ENCODE measurements at places on chromosomes 5 and 9. TPM values are rescaled to one million over a fixed set of nuclear protein-coding genes. Genes with fewer than 3 reads are reported as not detected.
A peak's percentile ranks its signal among the peaks of the same experiment; 100 is the strongest.

DNA sequence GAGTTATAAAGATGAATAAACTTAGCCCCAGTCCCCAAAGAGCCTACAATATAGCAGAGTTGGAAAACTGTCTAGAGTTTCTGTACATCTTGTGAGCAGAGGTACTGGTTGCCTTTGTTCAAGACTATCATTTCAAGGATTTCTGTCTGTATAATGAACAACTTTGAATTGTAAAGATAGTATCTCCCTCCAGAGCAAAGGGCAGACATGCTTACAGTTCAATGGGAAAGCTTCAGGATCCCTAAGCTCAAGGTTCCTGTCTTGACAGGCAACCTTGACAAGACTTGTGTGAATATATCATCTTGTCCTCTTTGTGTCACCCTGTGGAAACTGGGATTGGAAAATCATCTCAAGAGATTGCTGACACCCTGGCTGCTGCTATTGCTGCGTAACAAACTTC is 242.8 kb upstream of the VLDLR start:
- no peak for DNase-seq

- no peak for DNase-seq
Observed at GRCh38 chr9:137266162-137266527, 11.0 kb downstream of the NELFB start.

DNA sequence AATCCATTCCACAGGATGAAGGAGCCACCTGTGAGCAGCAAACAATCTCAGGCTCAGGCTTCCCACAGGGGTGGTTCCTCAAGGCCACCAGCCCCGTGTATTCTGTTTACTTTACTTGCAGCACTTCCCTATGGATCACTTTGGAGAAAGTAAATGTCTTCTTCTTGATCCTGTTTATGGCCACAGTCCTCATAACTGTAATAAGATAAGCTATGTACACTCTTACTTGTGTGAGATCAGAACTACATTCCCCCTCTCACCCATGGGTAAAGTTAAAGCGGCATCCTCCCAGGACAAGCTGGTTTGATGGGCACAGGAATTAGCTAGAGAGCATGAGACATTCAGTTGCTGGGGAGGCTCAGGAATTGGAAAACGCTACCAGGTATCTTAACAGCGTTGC is 86.1 kb downstream of the TMEM215 start:
- DNase-seq = no peak

- no peak for DNase-seq
Observed at GRCh38 chr5:65128226-65128625, 353.5 kb downstream of the ADAMTS6 start.

- DNase-seq = no peak
Observed at GRCh38 chr9:15086156-15086763, 176.0 kb upstream of the FREM1 start.

DNA sequence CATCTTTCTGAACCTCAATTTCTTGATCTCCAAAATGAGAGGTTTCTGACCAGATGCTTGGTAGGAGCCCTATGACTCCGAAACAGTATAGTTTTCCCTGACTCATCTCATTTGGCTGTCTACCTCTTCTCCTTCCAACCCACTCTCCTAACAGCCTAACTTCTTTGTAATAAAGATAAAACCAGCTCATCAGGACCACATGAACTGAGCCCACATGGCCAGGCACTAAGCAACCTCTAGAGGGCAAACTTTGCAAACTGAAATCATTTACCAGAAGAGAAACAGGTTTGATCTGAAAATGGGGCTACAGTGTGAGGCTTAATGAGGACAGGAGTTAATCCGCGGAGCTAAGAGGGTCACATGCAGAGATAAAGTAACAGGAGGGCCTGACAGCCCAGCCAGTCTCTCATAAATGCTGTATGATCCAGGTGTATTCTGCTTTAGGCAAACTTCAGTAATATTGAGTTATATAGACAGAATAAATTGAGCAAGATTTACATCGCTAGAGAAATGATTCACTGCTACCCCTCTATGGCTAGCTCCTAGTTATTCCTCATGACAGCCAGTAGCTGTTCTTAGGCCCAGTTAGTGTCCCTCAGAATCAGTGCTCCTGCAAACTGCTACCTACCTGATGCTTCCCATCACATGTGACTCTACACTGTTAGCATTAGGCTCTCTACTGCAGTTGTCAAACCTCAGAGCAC is 64.6 kb downstream of the ABCA1 start:
- DNase-seq = peak; percentile 31

DNA sequence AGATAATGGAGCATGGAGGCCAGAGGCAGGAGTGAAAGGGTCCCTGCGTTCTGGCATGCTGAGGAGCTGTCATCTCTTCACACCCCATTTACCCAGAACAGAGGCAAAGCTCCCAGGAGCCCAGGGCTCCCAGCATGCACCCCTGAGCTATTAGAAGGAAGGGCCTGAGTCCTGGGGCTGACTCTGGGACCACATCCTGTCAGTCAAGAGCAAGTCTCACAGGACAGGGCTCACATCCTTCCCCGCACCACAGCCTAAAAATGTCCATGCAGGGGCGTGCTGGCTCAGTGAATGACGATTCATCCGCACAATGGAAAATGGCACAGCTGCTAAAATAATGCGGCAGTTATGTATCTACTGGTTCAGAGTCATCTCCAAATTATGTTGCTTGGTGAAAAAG is 31.4 kb downstream of the CAMK2A start:
- no peak for DNase-seq

DNA sequence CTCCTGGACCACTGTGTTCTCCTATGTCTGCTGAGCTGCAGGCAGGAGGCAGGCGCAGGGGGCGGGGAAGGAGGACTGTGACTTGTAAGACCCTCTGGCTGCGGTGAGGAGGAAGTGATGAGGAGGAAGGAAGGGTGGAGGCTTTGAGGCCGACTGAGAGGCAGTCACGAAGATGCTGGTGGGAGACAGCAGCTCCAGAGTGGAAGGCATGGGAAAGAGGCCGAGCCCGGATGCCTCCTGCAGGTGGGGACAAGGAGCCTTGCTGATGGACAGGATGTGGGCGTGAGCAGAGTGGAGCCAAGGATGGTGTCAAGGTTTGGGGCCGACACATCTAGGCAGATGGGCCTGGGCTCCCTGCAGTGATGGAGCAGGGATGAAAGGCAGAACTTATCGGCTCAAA is 74.3 kb upstream of the ICE1 start:
- no peak for DNase-seq

The RNF208 gene
- total RNA-seq = 7.1 TPM

The TMEM174 gene
- total RNA-seq = not detected

The CARTPT gene
- total RNA-seq = not detected

The TMEM252 gene
- not detected for total RNA-seq

The SPARC gene
- total RNA-seq = 0.66 TPM

The SDHA gene
- total RNA-seq = 146 TPM
